ENCODE measurements at places on chromosomes 12 and 14. TPM values are rescaled to one million over a fixed set of nuclear protein-coding genes. Genes with fewer than 3 reads are reported as not detected.
A peak's percentile ranks its signal among the peaks of the same experiment; 100 is the strongest.

DNA sequence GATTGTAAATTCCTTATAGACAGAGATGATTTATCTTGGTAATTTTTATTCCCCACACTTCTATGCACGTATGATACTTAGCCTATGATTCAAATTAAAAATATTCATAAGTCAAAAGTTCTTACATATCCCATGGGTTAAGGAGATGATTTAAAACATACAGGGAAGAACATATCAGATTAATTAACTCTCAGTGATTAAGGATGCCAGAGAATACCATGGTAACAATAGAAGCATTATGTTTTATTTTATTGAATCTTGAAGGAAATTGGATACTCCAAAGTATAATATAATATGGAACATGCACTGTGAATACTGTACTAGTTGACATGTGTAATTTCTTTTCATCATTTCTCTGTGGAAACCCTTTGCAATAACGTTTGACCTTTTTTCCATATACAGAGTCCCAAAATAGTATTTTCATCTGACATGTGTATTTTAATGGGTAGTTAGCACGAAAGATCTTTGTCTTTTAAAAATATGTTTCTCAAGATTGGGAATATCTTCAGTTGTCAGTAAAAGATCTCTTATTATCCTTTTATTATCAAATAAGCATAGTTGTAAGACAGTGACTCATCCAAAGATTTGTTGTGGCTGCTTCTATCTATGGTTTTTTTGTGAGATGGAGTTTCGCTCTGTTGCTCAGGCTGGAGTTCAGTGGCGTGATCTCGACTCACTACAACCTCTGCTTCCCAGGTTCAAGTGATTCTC lies 166.7 kb downstream of the RAD51B start:
- H3K27ac ChIP-seq: no peak overlapping the region
- H3K36me3 ChIP-seq: no peaks in the 10 kb centered on the region
- H3K4me1 ChIP-seq: no peaks in the 10 kb centered on the region
- DNase-seq: no peak
- H3K4me3 ChIP-seq: no peak overlapping the region

Gene MUCL1
- not detected for total RNA-seq

DNA sequence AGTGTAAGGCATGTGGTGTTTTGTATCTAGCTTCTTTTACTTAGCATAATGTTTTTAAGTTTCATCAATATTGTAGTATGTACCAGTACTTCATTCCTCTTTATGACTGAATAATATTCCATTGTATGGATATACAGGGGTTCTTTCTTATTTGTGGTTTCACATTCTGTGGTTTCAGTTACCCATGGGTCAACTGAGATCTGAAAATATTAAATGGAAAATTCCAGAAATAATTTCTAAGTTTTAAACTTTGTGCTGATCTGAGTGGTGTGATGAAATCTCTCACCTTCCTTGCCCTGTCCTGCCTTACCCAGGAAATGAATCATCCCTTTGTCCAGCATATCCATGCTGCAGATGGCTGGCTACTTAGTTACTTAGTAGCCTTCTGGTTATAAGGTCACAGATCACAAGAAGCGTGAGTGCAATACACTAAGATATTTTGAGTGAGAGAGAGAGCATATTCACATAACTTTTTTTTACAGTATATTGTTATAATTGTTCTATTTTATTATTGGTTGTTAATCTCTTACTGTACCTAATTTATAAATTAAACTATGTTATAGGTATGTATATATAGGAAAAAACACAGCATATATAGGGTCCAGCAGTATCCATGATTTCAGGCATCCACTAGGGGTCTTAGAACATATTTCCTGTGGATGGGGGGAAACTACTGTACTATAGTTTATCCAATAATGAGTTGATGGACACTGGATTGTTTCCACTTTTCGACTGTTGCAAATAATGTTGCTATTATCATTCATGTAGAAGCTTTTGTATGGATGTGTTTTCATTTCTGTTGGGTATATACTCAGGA lies 59.6 kb upstream of the LRTM2 start:
- H3K4me3 ChIP-seq: no peak overlapping the region
- DNase-seq: no peak
- peaks cover 16% of the 10 kb centered on the region for H3K36me3 ChIP-seq

DNA sequence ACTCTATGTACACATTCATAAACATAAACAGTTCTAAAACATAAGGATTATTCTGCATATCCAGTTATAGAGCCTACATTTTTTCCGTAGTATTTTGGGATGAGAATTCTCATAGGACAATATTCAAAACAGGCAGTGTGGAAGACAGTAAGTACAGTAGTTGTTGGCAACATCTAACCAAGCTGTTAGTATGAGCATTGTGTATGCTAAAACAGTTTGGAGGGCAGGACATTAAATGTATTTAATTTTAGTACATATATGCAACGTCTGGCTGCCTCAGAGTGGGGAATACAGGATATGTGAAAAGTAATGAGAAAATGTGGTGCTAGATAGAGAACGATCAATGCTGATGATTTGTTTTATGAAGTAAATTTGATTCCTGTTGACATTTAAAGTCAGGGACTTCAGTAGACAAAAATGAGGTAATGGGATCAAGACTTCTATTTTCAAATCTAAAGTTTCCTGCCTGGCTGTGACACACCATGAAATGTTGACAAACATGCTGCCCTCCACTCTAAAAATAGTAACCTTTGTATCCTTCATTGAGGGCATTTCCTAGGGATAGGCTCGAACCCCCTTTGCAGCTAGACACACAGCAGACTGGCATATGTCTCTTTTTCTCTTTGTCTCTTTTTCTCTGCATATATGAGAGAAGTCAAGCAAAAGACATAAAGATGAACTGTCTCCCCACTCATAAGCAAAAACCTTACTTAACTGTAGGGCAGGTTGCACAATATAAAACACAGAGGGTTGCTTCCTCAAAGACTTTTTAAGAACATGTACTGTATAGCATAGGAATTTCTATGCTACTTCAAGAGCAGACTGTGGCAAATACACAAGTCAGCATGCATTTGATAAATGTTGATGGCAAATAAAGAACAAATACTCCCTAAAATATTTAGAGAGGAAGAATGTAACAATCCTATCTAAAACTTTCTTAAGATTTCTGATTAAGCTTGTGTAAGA lies 75.5 kb upstream of the GTF2A1 start:
- H3K27me3 ChIP-seq: no peaks in the 10 kb centered on the region
- no peak overlapping the region for H3K4me3 ChIP-seq
- DNase-seq: no peak
- peak overlapping the region; percentile 43 for H3K27ac ChIP-seq

- no peaks in the 10 kb centered on the region for H3K4me1 ChIP-seq
- H3K27me3 ChIP-seq: no peaks in the 10 kb centered on the region
- peaks cover 13% of the 10 kb centered on the region for H3K36me3 ChIP-seq
- no peak for DNase-seq
- H3K27ac ChIP-seq: no peak overlapping the region
Measured at GRCh38 chr14:106841701-106842100, 1315.3 kb downstream of the TMEM121 start.

Gene LRP6
- 60.3 TPM for total RNA-seq

GRCh38 chr14:32696325-32697091 lies 242.2 kb upstream of the NPAS3 start:
- no peak for DNase-seq
- H3K36me3 ChIP-seq: no peaks in the 10 kb centered on the region
- peaks cover 16% of the 10 kb centered on the region for H3K4me1 ChIP-seq

- peak overlapping the region; percentile 65 for H3K4me3 ChIP-seq
- H3K27me3 ChIP-seq: no peaks in the 10 kb centered on the region
- H3K36me3 ChIP-seq: no peaks in the 10 kb centered on the region
- H3K4me1 ChIP-seq: peaks cover 24% of the 10 kb centered on the region
- no peak for DNase-seq
Measured at GRCh38 chr14:54395716-54396115, 1.1 kb upstream of the CDKN3 start.

GRCh38 chr12:4958697-4959375 lies 49.1 kb downstream of the KCNA1 start:
- no peak overlapping the region for H3K4me3 ChIP-seq
- no peak for DNase-seq

Gene NUP37
- 46.4 TPM for total RNA-seq

- peaks cover 32% of the 10 kb centered on the region for H3K27me3 ChIP-seq
- no peak overlapping the region for H3K4me3 ChIP-seq
- H3K4me1 ChIP-seq: no peaks in the 10 kb centered on the region
- no peak overlapping the region for H3K27ac ChIP-seq
- H3K36me3 ChIP-seq: no peaks in the 10 kb centered on the region
Measured at GRCh38 chr14:90193925-90194324, 62.4 kb upstream of the PSMC1 start.

DNA sequence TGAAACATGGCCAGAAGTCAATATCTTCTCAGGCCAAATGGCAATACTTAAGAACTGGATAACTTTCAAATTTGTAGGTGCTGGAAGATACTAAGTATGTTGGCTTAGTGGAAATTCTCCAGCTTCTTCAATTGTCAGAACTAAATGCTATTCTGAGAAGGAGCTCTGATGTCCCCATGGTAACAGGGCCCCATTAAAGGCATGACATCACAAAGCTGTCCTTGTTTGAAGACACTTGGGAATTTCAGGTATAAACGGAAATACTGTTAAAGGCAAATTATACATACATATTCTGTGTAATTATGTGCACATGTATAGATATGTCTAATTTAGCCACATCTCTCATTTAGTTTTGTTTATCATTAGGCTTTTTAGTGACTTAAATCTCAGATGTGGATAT lies 210.0 kb upstream of the SEL1L start:
- H3K4me1 ChIP-seq: peaks cover 4% of the 10 kb centered on the region
- no peak for DNase-seq
- H3K27ac ChIP-seq: no peak overlapping the region
- H3K36me3 ChIP-seq: no peaks in the 10 kb centered on the region
- no peaks in the 10 kb centered on the region for H3K27me3 ChIP-seq
- H3K4me3 ChIP-seq: no peak overlapping the region

DNA sequence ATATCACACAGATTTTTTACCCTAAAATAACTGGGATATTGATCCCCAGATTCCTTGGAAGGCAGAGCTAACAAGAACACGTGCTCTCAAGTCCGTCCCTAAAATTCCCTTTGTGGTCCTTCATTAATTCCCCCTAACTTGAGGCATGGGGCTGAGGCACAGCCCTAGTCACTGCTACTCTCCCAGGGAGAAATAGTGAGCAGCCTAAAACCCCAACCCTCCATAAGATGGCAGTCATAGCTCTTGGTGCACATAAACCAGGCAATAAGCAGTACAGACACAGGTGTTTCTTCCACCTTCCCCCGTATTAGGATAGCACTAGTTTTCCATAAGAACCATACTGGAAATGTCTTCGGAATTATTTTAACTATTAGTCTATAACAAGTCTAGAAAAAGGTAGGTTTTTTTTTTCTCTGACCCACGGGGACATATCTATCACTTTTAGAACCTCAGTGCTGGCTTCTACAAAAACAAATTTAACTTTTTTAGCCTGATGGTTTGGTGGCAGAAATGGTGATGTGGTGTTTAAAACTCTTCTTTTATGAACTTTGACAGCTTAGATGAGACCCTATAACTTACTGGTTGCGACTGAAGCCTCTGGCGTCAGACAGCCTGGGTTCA lies 3.1 kb upstream of the ARHGEF40 start:
- H3K36me3 ChIP-seq: no peaks in the 10 kb centered on the region
- peak overlapping the region; percentile 28 for H3K4me3 ChIP-seq
- DNase-seq: no peak
- no peak overlapping the region for H3K27ac ChIP-seq

- H3K27ac ChIP-seq: no peak overlapping the region
- peaks cover 30% of the 10 kb centered on the region for H3K27me3 ChIP-seq
- H3K4me1 ChIP-seq: no peaks in the 10 kb centered on the region
- DNase-seq: no peak
Measured at GRCh38 chr14:99148131-99148530, 123.9 kb downstream of the BCL11B start.

Gene RASAL1
- not detected for total RNA-seq

Gene OR11H7
- total RNA-seq: not detected

Gene ITGB7
- total RNA-seq: not detected

GRCh38 chr14:31884776-31885379 lies 192.2 kb upstream of the ARHGAP5 start:
- no peak overlapping the region for H3K4me3 ChIP-seq
- H3K27me3 ChIP-seq: no peaks in the 10 kb centered on the region
- H3K27ac ChIP-seq: no peak overlapping the region
- no peak for DNase-seq

GRCh38 chr12:54565310-54565985 lies 16.0 kb downstream of the PDE1B start:
- H3K27me3 ChIP-seq: peaks cover 10% of the 10 kb centered on the region
- no peaks in the 10 kb centered on the region for H3K36me3 ChIP-seq

Gene ISM2
- 0.16 TPM for total RNA-seq

DNA sequence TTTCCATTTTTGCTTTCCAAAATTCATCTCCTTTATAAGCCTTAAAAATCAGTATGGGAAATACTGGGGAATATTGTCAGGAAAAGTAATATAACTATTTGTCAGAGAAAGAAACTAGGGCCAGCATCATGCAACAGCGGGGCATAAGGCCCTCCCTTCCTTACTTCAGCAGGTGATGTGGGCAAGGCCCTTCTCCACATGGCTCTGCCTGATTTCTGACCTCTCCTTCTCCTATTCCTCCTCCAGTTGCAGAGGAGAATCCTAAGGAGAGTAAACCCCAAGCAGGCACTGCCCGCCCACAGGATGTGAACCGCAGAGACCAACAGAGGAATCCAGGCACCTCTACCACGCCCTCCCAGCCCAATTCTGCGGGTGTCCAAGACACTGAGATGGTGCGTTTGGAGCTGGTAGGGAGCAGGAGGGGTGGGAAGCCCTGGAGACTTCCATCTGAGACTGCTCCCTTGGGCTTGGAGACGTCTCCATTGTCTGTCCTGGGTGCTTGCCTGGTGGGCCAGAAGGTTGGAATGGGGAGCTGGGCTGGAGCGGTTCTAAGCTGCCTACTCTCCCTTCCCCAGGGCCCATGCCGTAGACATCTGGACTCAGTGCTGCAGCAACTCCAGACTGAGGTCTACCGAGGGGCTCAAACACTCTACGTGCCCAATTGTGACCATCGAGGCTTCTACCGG lies 2.7 kb upstream of the SOAT2 start:
- DNase-seq: no peak
- no peaks in the 10 kb centered on the region for H3K36me3 ChIP-seq
- peaks cover 44% of the 10 kb centered on the region for H3K27me3 ChIP-seq
- peaks cover 43% of the 10 kb centered on the region for H3K4me1 ChIP-seq

DNA sequence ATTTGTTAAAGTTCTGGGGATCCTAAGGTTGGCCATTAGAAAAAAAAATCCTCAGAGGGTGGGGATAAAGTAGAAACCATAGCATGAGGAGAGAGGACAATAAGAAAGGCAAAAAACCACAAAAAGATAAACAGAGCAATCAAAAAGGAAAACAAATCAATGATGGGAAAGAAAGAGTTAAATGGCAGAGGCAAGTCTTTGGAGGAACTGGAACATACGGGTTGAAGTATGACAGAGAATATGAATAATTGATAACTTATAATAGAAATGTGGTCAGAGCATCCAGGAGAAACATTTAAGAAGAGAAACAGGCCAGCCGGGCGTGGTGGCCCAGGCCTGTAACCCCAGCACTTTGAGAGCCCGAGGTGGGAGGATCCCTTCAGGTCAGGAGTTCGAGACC lies 17.8 kb upstream of the SALL2 start:
- H3K4me3 ChIP-seq: peak overlapping the region; percentile 14
- peaks cover 26% of the 10 kb centered on the region for H3K4me1 ChIP-seq
- no peaks in the 10 kb centered on the region for H3K27me3 ChIP-seq
- no peak for DNase-seq
- peak overlapping the region; percentile 57 for H3K27ac ChIP-seq
